HAP-1 (cell line): ENCODE measurements at places on chromosomes 13 and 19.
A peak's percentile ranks its signal among the peaks of the same experiment; 100 is the strongest.

DNA sequence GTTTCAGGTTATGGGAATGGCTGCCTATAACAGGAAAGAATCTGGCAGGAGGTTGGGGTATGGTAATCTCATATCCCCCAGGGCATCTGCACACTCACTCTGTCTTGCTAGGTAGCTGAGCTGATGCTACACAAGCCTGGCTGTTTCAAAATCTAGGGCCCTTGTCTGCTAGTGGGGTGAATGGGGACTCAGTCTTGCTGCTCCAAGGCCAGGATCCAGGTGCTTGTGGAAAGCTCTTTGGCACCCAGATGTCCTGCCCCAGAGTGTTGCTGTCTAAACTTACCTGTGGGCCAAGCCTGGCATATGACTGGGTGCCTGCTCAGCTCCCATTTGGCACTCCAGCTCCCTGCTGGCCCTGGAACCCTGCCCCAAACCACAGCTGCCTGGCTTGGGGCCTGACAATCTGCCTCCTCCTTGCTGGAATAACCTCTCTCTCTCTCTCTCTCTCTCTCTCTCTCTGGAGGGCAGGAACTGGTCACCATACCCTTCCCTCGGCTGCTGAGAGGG lies 158.1 kb upstream of the TSC22D1 start:
- no peak for DNase-seq

GRCh38 chr13:66530686-66531085 lies 699.5 kb downstream of the PCDH9 start:
- DNase-seq, result peak; percentile 53

DNA sequence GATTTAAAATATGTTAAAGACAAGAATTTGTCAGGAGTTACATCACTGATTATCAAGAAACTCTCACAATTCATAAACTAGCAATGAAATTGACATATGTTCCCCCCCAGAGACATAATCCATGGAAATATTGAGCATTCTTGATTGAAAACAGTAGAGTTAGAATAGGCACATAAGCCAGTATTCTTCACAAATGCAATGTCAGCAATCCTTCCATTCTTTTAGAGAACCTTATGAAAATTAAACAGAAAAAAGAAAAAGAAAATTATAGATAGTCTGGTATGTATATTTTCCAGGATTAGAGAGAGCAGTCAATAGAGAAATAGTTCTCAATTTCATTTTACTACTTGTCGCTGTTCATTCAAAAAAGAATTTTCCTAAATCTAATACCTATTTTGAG lies 458.4 kb downstream of the EFNB2 start:
- DNase-seq, result no peak

DNA sequence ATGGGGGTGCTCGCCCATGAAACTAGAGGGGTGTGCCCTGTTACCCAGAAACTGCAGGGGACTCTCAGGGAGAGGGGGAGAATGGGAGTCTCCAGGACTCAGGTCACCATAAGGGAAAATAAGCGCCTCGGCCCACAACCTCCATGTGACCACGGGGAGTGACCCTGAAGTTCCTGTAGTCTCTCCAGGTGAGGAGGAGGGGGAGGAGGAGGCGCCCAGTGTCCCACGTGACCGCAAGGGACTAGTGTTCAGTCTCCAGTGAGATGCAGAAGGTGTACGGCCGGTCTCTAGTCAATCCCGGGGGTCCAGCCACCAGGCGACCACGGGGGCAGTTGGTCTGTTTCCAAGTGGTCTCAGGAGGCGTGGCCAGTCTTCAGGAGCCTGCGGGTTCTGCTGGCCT lies 16.0 kb downstream of the TM6SF2 start:
- no peak for DNase-seq

GRCh38 chr19:29325241-29325975 lies 112.5 kb upstream of the UQCRFS1 start:
- DNase-seq, result no peak

- no peak for DNase-seq
Measured at GRCh38 chr13:44259045-44260027, 114.3 kb upstream of the SERP2 start.

DNA sequence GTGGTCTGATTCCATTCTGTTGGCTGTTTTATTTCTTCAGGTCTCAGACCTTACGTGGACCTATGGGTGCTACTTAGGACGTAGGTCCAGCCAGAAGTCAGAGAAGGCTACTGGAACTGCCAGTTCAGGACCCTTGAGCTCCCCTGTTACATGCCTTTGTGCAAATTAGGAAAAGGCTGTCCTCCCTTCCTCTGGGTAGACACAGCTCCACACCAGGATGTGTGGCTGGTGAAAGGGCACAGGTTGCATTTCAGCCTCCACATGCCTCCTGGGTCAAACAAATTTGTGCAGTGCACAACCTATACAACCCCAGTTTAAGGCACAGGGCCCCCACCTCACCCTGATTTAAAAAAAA lies 43.9 kb upstream of the MAP3K10 start:
- no peak for DNase-seq

GRCh38 chr13:74485757-74486156 lies 351.6 kb upstream of the KLF12 start:
- no peak for DNase-seq

GRCh38 chr13:91588541-91588940 lies 190.1 kb downstream of the GPC5 start:
- DNase-seq, result no peak

GRCh38 chr19:34482380-34483250 lies 1.1 kb downstream of the WTIP start:
- peak; percentile 55 for DNase-seq

GRCh38 chr19:18856385-18857126 lies 24.8 kb downstream of the UPF1 start:
- DNase-seq, result peak; percentile 50

- no peak for DNase-seq
Measured at GRCh38 chr13:105448811-105449210, 1086.7 kb downstream of the EFNB2 start.

GRCh38 chr19:12786141-12786870 lies 5.0 kb upstream of the JUNB start:
- no peak for DNase-seq

DNA sequence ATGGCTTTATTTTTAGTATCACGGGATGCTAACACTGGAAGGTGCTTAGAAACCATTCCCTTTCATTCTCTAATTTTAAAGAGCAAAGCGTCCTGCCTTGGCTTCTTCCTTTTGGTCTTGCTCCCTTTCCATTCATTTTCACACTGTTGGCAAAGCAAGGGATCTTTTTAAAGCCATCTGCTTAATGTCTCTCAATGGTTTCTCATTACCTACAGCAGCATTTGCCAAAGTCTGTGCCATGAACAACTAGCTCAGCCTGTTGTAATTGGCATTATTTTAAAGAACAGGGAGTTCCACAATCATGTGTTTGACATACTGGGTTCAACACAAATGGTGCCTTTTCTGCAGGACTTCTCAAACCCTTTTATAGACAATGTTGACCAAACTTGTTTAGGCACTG lies 444.3 kb downstream of the GPC6 start:
- no peak for DNase-seq

GRCh38 chr13:97030705-97031452 lies 36.6 kb upstream of the OXGR1 start:
- DNase-seq, result peak; percentile 20

- DNase-seq, result peak; percentile 64
Measured at GRCh38 chr19:48102870-48103751, 7.5 kb downstream of the PLA2G4C start.

DNA sequence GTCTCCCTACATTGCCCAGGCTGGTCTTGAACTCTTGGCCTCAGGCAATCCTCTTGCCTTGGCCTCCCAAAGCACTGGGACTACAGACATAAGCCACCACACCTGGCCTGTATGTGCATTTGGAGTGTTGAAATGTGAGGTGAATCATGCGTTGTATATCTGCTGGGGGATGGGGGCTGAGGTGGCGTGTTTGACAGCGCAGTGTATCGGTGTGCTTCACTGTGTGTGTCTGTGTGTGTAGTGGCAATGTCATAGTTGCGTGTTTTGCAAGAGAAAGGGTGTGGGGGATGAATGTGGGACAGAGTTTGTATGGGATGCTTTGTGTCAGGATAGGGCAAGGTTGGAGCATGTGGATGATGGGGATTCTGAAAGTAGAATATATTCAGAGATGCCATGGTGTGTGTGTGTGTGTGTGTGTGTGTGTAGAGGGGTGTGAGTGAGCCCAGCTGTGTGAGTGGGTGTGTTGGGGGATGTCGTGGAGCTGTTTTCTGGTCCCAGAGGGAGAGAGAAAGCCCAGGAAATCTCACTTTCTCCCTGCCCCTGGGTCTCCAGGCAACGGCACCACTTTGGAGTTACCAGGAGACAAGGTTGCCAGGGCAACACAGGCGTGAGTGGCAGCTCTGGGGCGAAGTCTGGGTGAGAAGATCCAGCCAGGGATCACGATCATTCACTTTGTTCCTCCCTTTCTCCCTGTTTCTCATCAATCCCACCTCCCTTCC lies 1.1 kb upstream of the SWSAP1 start:
- DNase-seq, result peak; percentile 51

GRCh38 chr19:40623403-40624251 lies 22.5 kb downstream of the LTBP4 start:
- DNase-seq, result peak; percentile 97

DNA sequence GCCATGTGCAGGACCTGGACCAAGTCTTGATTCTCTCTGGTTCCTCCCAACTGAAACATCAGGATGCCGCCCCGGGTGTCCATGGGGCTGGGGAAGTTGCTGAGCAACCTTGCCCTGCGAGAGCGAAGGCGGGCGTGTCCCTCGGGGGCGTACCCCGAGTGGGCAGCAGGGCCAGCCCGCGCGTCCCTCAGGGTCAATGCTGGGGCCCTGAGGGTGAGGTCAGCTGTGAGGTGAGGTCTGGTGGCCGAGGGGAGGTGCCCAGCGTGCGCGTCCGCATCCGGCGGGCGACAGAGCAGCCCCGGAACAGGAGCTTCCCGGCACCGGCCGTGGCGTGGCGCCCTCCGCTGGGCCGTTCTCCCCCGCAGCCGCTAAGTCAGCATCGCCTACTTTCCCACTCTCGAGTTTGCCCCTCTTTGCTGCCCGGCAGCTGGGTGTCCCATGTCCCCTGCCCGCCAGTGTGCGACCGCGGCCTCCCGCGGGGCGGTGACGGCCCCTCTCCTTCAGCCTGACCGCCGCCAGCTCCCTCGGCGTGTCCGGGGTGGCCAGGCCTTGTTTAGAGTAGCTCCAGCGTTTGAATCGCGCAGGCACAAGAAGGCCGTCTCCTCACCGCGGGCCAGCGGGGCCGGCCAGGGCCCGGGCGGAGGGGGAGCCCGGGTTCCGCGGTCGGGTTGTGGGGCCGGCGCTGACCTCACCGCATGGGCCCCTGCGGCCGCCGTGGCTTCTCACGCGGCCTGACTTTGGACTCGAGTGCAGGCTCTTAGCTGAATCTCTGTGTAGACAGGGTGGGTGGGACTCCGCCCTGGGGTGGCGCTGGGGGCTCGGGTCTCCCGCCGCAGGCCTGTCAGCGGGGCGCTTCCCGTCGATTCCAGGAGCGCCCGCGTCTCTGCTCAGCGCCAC lies 33.0 kb downstream of the GJA3 start:
- DNase-seq, result no peak

DNA sequence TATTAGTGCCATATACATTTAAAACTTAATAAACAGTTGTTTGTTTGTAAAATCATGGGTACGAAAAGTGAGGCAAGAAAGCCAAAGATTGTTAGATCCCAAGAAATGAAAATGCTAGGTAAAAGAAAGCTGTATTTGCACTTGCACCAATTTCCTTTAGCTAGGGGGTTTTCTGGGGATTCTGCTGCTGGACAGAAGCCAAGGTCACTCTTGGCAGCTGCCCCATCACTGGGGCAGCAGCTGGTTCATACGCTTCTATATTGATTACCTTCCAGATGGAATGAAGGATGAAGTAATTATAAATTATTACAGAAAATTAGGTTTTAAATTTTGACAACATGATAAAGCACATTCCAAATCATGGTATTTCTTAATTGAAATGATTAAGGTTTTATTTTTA lies 127.4 kb downstream of the SLITRK5 start:
- no peak for DNase-seq

DNA sequence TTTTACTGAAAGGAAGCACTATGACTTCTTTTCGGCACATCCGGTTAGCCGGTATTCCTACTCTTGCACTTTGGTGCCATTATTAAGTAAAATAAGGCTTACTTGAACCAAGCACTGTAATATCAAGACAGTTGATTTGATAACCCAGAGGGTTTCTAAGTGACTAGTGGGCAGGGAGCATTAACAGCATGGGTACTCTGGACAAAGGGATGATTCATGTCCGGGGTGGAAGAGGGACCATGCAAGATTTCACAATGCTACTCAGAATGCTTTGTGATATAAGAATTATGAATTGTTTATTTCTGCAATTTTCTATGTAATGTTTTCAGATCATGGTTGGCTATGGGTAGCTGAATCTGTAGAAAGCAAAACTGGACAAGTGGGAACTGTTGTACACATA lies 282.1 kb downstream of the TDRD3 start:
- DNase-seq, result no peak

- DNase-seq, result no peak
Measured at GRCh38 chr13:40444241-40444640, 222.2 kb downstream of the FOXO1 start.

DNA sequence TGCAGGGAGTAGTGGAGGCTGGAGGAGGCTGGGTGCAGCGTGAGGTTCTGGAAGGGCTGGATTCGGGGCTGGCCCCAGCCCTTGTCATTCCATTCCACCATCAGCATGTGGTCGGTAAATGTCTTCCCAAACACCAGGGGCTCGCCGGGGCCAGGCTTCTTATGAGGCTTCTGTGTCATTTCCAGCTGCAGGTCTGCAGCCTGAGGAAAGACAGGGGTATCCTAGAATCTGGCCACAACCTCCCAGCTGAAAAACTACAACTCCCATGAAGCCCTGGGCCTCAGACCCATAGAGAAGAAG lies 4.4 kb downstream of the BCAT2 start:
- no peak for DNase-seq

DNA sequence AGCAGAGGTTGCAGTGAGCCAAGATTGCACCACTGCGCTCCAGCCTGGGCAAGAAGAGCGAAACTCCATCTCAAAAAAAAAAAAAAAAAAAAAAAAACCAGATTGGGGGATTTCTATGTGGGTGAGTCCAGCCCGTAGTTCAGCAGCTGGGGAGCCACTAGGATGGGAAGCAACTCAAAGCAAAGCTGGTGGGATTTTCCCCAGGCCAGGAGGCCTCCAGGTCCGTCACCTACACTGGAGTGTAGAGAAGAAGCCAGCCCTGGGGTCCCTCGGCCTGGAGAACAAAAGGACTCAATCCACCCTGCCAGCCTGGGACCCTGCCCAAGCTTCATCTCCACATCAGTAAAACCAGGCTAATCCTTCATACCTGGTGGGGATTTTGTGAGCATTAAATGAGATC lies 121.3 kb upstream of the CACNA1A start:
- DNase-seq, result no peak

- no peak for DNase-seq
Measured at GRCh38 chr13:102606537-102607309, 9.9 kb downstream of the TPP2 start.

- DNase-seq, result no peak
Measured at GRCh38 chr13:25329706-25330105, 28.3 kb downstream of the NUP58 start.

GRCh38 chr13:43116242-43116641 lies 92.9 kb downstream of the DNAJC15 start:
- DNase-seq, result no peak
